ENCODE measurements at places on chromosomes 12 and 14.

DNA sequence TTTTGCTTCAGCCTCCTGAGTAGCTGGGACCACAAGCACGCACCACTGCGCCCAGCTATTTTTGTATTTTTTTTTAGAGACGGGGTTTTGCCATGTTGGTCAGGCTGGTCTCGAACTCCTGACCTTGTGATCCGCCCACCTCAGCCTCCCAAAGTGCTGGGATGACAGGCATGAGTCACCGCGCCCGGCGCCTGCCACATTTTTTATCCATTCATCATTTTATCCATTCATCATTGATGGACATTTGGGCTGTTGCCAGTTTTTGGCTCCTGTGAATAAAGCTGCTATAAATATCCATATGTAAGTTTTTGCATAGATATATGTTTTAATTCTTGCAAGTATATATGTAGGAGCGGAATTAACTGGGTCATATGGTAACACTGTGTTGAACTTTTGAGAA lies 79.5 kb downstream of the DAAM1 start:
- DNase-seq: no peak

GRCh38 chr12:108602976-108603704 lies 5.3 kb upstream of the TMEM119 start:
- no peak for DNase-seq

GRCh38 chr12:128455851-128456250 lies 188.9 kb downstream of the TMEM132C start:
- DNase-seq: no peak

DNA sequence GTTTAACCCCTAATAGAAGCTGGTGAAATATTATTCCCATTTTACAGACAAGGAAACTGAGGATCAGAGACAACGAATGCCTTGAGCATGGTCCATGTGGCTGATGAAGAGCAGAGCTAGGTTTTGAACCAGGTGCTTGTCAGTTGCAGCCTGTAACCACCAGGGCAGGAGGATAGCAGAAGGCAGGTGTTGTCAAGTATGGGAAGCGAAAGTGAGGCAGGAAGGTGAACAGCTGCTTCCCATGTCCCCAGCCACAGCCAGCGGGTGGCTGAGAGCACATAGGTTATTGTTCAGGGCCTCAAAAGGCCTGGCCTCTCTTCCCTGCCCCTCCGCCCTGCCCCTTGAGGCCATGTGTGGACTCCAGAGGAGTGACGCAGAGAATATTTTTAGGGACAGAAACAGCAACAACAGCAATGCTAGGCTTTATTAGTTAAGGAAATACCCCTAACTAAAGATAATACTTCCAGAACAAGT lies 39.6 kb downstream of the IQSEC3 start:
- DNase-seq: no peak

DNA sequence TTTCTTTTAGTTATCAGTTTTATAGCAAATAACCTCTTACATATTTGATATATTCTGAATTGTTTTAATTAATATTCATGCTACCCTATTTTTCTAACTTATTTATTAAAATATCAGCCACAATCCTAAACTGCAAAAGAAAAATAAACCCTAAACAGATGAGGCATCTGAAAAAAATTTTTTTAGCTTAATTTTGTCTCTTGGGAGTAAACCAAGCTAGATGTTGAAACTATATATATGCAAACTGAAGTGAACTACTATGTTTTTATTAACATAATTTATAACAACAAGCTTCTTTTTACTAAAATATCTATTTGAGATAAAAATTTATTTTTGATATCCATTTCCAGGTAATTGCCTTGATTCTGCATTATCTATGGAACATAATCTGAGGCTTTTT lies 87.6 kb downstream of the PTPRQ start:
- no peak for DNase-seq

- no peak for DNase-seq
Measured at GRCh38 chr14:46057799-46058198, 593.8 kb downstream of the RPL10L start.

DNA sequence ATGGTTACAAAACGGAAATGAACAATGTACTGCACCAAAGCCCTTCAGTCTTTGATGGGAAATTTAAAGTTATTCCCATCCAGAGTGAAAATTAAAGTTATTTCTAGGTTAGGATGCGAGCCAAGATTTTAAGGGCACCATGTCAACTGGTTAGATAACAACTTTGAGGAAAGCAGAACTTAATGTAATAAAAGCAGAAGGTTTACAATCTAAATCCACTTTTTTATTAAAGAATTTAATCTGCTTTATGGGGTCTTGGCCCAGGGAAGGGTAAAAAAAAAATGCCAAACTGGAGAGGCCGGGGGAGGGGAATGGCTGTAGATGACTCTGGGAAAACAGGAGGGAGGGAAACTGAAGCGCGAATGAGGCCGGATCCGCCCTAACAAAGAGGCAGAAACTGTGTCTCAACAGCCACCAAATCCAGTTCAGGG lies 108.2 kb upstream of the ATF7IP start:
- DNase-seq: no peak

GRCh38 chr14:100740929-100741328 lies 14.2 kb downstream of the DLK1 start:
- DNase-seq: no peak

GRCh38 chr14:21106498-21107282 lies 5.8 kb downstream of the TMEM253 start:
- no peak for DNase-seq

- no peak for DNase-seq
Measured at GRCh38 chr14:45135156-45135555, 574 bp upstream of the FANCM start.

GRCh38 chr12:109033239-109034196 lies 12.7 kb upstream of the SVOP start:
- no peak for DNase-seq

DNA sequence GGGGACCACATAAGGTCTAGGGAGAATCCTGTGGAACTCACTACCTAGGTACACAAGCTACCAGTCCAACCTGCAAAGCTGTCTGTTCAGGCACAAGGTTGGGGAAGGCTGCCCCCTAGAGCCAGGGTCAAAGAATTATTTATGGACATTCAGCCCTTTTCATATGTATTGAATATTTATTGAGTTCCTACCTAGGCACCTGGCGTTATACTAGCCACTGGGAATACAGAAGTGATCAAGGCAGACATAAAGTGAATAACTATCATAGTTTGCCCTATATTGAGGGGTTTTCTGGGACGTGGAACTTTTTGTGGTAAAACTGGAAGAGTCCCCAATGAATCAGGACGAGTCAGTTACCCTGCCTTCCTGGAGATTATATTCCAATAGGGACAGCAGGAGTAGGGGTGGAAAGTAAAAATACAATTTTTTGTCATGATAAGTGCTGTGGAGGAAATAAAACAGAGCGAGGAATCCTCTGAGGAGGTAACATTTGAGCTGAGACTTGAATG lies 5.8 kb upstream of the SLC48A1 start:
- no peak for DNase-seq

DNA sequence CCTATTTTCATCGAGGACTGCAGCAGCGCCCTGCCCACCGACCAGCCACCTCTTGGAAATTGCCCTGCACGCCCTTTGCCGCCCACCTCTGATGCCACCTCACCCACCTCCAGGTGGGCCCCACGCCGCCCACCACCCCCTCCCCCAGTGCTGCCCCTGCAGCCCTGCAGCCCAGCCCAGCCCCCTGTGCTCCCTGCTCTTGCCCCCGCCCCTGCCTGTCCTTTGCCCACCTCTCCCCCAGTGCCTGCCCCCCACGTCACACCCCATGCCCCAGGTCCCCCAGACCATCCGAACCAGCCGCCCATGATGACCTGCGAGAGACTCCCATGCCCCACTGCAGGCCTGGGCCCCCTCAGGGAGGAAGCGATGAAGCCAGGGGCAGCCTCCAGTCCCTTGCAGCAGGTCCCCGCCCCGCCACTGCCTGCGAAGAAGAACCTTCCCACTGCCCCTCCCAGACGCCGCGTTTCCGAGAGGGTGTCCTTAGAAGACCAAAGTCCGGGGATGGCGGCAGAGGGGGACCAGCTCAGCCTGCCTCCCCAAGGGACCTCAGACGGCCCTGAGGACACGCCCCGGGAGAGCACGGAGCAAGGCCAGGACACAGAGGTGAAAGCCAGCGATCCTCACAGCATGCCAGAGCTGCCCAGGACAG lies 96.5 kb downstream of the LGMN start:
- DNase-seq: no peak

- DNase-seq: no peak
Measured at GRCh38 chr12:121139286-121139685, 6.6 kb downstream of the P2RX7 start.

DNA sequence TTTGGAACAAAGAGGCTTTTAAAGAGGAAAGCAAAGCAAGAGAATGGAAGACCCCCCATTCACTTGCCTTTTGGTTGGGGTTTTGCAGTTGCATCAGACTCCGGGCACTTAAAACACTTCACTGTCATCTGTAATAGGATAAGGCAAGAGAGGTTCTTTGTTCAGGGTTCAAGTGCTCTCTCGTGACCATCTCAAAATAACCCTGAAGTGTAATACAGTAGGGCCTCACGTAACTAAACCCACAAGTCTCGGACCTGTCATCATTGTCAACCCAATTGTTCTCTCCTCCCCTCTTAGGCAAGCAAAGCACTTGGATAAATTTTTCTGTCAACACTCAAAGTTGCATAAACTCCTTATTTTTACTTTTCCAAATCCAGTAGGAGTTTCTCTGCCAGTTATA lies 26.9 kb upstream of the MYBPC1 start:
- DNase-seq: no peak

- no peak for DNase-seq
Measured at GRCh38 chr12:8819666-8819980, 2.8 kb upstream of the A2ML1 start.

DNA sequence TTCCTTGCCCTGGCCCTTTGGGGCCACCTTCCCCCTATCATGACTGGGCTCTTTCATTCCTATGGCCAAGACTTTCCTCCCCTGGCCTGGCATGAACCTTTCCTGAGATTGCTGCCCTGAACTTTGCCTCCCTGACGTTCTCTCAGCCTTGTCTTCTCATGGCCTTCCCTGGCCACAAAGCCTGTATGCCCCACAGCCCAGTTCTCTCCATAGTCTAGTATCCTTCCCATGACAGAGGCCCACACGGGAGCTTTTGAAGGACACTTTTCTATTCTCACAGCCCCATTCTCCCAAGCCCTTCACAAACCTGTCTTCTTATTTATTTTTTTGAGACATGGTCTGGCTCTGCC lies 4.5 kb upstream of the RNU7-1 start:
- no peak for DNase-seq

GRCh38 chr12:118447181-118447580 lies 70.8 kb downstream of the SUDS3 start:
- no peak for DNase-seq

GRCh38 chr12:48988030-48988649 lies 10.0 kb downstream of the WNT1 start:
- DNase-seq: no peak

- no peak for DNase-seq
Measured at GRCh38 chr12:30830751-30831150, 76.0 kb upstream of the CAPRIN2 start.

DNA sequence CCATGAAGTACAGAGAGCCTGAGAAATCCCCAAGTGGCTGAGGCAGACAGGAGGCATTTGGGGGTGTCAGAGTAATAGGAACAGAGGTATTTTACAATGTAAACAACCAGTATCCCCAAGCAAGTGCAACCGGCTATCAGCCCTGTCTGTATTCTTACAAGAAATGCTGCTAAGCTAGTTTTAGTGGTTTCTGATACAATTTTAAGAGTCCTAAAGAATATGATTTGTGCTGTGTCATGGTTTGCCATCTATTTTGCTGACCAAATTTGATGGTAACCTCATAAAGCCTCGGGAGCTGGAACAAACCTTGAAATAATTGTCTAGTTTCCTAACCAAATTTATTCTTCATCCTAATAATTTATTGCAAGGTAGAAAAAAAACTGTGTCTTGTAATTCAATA lies 46.7 kb upstream of the EGLN3 start:
- no peak for DNase-seq

- no peak for DNase-seq
Measured at GRCh38 chr12:62371661-62372060, 95.0 kb upstream of the MON2 start.

- no peak for DNase-seq
Measured at GRCh38 chr14:90019824-90020523, 41.8 kb upstream of the KCNK13 start.

DNA sequence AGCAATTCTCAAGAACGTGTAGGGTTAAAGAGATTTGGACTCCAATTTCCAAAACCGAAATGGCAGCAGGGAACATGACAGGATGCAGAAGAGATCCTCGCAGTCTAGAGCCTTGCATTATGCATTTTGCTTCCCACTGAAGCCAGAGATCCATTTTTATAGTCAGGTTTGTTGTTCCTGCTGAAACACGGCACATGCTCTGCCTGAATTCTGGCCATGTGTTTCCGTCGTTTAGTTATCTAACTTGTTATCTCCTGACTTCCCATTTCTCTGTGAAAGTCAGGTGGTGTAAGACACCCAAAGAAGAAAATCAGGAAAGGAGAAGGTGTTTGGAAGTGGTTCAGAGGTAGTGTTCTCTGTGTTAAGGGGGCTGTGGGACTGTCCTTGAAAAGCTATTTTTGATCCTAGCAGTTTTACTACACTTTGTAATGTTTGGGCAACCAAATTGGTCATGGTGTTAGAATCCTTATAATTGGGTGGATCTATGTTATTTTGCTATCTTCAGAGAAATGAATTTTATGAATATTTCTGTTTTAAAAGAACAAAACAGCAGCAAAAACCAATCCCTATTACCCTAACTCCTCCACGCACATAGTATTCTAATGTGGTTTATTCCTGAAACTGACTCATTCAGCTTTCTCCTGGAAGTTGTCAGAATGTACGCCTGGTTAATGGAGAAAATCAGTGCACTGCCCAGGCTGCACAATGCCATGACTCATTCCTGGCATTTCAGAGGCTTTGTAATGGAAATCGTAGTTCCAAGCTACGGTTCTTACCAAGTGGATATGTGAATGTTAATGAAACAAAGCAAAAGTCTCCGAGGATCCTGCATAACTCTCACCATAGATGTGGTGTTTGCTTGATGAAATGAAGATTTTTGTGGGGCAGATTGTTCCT lies 110.1 kb downstream of the SAMD4A start:
- DNase-seq: no peak

DNA sequence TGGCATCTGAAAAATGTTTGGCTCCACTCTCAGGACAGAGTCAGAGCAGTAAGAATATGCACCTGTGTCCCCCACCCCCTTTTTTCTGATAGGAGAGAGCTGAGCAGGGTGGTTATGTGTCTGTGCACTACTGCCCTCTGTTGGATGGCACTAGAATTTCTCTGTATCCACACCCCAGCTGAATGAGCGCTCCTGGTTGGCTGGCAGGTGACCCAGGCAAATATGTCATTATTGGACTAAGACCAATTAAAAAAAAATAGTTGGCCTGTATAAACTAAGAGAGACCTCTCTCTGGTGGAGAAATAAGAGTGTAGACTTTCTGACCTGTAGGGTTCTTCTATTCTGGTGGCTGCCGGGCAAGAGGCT lies 107.0 kb downstream of the PTCSC3 start:
- DNase-seq: no peak

Measured in cortex of kidney (tissue), 1 donor.